Smooth muscle cell of the brain vasculature (primary cell): ENCODE measurements at places on chromosomes 4 and X.

DNA sequence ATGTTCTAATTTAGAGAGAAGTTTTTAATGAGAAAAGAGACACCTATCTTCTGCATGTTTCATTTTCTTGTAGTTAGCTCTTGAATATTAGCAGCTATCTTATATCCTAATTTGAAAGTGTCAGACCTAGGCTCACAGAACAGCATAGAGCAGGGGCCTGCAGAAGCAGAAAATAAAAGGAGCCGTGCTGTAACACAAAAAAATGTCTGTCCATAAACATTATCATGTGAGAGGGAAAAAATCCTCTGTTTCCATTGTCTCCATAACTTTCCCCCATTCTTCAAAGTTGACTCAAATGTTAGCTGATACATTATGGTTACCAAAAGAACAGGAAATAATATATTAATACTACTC is 329.2 kb upstream of the EPHA5 start:
- DNase-seq = no peak

- DNase-seq = no peak
Observed at GRCh38 chr4:38647101-38647819, 16.7 kb upstream of the KLF3 start.

- DNase-seq = no peak
Observed at GRCh38 chrX:20352504-20352903, 85.8 kb upstream of the RPS6KA3 start.

DNA sequence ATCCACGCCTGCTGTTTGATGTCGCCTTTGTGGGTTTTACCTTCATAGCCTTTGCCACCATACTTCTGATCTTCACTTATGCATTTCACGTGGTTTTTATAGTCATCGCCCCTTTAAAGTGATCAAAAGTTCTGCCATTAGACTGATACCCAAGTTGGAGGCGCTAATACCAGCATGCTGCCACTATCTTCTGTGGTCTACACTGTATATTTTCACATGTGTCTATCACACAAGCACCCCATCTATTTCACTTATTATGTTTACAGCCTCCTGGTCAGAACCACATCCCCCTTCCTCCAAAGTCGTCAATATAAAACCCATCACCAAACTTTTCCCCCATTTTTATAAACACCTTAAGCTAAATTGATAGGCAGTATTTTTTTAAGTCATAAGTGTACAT is 8.2 kb downstream of the LYAR start:
- DNase-seq = no peak

DNA sequence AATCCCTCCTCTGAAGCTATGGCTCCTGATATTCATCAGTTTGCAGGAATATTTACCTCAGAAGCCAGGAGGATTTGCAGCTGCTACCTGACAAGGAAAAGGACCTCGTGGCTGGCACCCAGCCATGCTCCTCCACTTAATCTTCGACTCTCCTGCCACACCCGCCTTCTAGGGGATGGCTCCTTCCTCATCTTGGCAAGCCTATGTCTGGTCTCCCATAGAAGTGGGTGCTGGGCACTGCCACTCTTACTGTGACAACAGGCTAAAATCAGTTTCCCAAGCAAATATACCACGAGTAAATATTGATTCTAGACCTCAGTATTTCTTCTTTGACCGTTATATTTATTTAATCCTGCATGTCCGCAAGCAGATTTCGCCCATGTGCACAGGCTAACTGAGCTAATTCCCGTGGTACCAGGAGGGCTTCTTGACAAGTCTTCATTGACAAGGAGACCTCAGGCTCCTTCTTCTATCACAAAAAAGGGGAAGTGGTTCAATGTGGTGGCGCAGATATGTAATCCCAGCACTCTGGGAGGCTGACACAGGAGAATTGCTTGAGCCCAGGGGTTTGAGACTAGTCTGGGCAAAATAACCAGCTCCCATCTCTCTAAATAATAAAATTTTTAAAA is 52.6 kb upstream of the DCTD start:
- DNase-seq = no peak

- no peak for DNase-seq
Observed at GRCh38 chr4:127400276-127400675, 232.5 kb upstream of the INTU start.

DNA sequence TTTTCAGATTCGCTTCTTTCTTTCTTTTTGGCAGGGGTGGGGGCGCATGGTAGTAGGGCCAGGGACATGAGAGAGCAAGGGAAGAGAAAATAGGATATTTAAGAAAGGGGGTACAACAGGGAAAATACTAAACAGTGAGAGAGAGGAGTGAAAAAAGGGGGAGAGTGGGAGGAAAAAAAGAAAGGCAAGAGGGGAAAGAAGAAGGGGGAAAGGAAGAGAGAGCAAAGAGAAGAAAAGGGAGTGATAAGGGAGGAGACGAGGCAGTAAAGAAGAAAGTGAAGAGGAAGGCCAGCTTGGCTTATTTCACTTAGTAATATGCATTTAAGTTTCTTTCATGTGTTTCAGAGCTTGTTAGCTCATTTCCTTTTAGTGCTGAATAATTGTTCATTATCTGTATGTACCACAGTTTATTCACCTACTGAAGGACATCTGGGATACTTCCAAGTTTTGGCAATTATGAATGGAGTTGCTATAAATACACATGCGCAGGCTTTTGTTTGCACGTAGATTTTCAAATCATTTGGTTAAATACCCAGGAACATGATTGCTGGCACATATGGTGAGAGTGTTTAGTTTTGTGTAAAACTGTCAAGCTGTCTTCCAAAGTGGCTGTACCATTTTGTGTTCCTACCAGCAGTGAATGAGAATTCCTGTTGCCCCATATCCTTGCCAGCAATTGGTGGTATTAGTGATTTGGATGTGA is 37.3 kb downstream of the CASP6 start:
- no peak for DNase-seq

DNA sequence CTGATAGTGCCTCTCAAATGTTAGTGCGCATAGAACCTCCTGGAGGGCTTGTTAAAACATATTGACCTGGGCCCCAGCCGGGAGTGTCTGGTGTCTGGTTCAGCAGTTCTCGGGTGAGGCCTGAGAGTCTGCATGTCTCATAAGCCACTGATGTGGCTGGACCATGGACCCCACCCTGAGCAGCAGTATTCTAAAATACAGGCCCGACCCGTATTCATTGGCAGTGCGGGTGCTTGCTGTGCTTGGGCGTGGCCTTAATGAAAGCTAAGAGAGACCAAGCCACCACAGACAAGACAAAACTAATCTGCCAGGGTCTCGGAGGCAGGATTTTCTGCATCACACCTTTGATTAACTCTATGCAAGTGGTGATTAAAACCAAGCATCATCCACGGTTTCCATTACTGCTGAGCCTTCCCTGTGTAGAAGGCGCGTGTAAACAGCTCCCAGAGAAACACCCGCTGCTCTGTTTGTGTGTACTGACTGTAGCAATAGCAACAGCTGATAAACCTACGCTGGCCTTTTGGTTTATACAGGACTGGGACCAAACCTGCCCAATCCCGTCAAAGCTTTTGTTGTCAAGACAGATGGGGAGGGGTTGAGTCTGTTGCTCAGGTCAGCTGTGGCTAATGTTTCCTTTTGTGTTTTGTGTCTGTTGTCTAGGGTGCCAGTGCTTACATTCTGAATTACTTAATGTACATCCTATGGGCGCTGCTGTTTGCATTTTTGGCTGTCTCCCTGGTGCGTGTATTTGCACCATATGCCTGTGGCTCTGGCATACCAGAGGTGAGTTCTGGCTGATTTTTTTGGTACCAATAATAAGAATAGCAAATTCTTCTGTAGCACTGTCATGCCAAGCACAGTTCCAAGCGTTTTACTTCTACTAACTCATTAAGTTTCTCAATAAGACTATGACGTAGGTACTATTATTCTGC is 40.8 kb downstream of the CLCN4 start:
- DNase-seq = no peak

DNA sequence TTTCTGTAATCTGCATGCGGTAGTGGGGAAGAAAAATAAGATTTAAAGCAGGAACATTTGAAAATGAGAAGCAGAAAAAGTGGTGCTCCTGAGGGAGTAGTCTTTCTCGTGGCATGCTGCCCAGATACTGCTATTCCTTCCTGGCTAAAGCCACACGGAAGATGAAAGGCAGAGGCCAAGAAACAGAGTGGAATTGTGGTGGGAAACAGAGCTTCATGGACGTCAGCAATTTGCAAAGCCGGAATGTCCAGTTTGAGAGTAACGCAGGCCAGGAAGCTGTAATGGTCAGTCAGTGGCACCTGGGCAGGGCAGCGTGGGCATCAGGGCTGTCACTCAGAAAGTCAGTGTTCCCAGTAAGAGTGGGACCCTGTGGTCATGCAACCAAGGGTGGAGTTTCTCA is 63.7 kb upstream of the FMR1 start:
- DNase-seq = no peak
